Stimulated activated naive CD8-positive, alpha-beta T cell treated with anti-CD3 and anti-CD28 coated beads, Interleukin-15, amount 100 ng/mL, for 72 hours (primary cell): ENCODE measurements at places on chromosomes 5 and 9.

GRCh38 chr9:113186137-113186755 lies 34.8 kb downstream of the FKBP15 start:
- no peak for DNase-seq

- DNase-seq: no peak
Measured at GRCh38 chr5:124698770-124699169, 47.7 kb downstream of the ZNF608 start.

DNA sequence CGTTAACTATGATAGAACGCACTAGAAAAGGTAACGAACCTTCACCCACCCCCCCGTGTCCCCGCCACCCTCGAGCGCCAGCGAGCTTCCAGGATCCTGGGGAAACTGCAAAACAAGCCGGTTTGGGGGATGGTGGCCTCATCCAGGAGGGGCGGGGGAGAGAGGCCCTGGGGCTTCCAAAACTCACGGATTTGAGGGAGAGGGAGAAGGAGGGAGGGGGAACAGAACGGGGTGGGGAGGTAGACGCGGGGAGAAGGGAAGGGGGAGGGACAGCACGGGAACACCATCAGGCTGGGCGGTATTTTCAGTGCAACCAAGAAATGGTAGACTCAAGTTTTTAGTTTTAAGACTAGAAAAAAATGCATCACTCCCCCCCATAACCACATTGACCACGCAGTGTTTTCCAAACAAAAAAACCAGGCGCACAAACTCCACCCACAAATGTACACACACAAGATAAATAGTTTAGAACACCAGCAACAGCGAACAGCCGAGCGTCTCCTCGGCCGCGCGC lies 1.4 kb downstream of the NRARP start:
- no peak for DNase-seq

DNA sequence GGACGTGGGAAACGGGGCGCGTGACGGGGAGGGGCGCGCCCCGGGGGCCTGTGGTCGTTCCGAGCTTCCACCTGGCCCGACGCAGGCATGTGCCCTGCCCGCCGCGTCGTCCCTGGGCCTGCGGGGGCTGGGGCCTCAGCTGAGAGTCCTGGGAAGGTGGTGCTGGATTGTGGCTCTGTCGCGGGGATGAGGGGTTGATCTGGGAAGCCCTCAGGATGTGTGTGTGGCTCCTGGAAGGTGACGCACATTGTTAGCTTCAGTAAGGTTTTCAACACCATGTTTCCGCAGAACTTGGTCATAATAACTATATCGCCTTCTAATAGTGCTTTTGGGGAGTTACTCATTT lies 589.1 kb downstream of the MTRR start:
- DNase-seq: peak; percentile 11

DNA sequence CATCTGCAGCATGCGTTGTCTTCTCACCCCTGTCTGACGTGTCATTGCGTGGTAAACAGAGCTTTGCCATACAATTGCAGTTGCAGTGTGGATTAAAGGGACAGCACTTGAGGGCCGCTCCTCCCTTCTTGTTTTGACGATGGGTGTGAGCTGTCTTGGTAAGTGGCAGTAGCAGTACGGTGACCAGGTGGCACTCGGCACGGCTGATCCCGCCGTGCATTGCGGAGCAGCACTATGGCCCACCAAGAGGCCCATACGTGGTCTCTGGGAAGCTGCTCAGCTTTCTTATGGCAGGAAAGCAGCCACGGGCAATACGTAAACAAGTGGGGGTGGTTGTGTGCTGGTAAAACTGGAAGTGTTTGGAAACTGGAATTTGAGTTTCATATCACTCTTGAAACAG lies 25.1 kb downstream of the EHMT1 start:
- no peak for DNase-seq

- peak; percentile 18 for DNase-seq
Measured at GRCh38 chr5:157109744-157110143, 900 bp upstream of the HAVCR2 start.

GRCh38 chr5:140287801-140288521 lies 14.9 kb downstream of the PFDN1 start:
- no peak for DNase-seq

DNA sequence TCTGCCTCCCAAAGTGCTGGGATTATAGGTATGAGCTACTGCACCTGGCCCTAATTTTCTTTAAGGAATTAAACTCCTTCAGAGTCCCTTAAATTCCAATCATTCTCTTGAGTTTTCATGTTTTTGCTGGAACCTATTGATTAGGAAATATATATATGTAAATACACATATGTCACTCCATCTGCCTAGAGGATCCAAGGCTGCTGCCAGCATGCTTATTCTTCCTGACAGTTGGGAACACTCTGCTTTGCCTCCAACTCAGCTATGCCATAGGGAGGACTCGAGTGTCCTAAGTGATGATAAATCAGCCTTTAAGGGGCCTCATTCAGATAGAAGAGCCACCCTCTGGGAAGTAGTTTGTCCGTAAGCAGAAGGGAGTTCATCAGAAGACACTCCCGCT lies 21.8 kb downstream of the MFAP3 start:
- no peak for DNase-seq

DNA sequence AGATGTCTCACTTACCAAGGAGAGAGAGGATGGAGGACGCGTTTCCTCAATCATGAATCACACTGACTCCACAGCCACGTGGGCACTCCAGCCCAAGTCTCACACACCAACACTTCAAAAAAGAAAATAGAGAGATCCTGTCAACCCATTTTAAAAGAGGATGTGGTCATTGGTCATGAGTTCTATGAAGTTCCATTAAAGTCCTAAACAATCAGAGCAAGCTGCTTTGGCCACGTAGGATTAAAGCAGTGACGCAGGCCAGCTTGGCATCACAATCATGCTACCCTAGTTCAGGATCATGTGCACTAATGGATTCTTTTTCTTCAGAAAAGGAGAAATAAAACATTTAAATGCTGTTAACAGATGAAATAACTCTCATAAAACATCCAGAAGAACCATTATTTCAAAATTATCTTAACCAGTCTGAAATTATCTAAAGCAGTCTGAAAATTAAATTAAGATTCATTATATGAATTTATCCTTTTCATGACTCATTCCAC lies 108.1 kb downstream of the SEMA5A start:
- DNase-seq: no peak

DNA sequence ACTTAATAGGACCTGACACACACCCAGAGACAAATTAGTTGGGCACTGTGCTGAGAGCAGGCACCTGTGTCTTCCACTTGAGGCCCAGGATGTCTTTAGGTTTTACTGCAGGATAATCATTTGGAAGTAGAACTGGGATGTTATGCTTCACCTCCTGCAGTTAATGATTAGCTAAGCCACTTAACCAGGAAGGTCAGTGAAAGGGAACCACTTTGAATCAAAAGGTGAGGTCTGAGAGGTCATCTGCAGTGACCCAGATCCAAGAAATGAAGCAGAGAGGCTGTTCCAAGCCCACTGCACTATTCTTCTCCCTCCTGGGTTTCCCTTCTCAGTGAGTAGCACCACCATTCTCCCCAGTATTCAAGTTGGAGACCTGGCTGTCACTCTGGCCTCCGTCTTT lies 110.5 kb downstream of the SNX18 start:
- no peak for DNase-seq

- no peak for DNase-seq
Measured at GRCh38 chr9:93493949-93494348, 40.6 kb upstream of the FAM120AOS start.

GRCh38 chr5:93006915-93007314 lies 574.1 kb downstream of the NR2F1-AS1 start:
- DNase-seq: no peak

DNA sequence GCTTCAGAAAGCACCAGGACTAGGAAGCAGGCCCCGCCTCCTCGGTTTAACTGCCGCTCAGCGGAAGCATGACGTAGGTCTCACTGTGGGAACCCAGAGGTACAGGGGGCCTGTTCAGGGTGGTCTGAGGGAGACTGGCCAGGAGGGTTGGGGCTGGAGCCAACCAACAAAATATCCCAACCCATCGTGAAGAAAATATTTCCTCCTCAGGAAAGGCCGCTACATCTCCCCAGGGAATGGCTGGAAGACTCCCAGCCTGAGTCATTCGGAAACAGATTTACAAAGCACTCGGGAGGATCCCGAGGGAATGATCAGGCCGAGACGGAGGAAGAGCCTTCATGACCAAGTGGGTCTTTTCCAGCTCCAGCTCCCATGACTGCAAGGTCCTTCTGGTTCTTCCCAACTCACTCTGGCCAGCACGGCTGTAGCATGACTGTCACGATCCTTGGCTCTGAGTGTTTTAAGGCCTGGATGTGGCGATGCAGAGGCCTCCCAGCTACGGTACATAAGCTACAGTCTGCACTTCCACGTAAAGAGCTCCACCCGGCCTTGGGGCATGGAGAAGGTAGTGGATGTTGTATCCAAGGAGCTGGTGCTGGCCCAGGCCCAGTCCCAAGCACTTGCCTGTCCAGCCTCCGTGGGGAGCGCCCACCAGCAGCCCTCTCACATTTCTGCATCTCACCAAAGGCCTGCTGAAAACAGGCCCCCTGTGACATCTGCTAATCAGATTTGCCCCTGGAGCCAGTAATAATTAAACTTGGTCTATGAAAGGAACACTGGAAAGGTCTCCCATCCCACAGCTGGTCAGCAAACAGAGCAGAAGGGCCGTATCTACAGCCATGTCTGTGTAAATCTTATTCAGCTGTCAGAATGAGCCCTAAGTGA lies 100.6 kb downstream of the LHFPL2 start:
- DNase-seq: no peak

- DNase-seq: no peak
Measured at GRCh38 chr5:24904981-24905517, 260.3 kb upstream of the CDH10 start.

DNA sequence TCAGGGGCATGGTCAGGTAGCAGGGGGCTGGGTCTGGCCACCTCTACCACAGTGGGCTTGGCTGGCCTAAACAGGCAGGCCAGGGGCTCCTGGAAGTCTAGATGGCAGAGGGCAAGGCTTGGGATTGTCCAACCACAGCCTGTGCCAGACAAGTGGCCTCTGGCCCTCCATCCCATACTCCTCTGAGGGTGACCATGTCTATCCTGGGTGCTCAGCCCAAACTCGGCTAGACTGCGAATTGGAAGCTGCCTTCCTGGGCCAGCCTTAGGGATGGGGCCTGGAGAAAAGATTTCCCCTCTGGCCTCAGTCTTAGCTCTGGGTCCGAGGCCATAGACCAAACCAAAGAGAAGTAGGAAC lies 110.5 kb downstream of the PHF2 start:
- no peak for DNase-seq

- DNase-seq: no peak
Measured at GRCh38 chr9:112194969-112195431, 19.9 kb upstream of the SUSD1 start.

DNA sequence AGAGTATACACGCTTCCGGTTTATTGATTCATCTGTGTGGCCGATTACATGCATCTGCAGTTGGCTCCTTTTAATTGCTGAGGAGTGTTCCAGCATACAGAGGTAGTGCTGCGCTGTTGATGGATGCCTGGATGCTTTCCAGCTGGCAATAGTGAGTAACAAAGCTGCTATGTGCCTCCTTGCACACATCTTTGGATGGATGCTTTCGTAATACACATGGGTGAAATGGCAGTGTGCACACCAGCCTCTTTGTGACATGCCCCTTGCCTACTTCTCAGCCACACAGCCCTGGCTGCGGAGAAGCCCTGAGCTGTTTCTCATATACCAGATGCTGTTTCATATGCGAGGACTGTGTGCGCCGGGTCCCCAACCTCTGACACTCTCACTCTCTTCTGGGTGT lies 151.0 kb downstream of the GADD45G start:
- DNase-seq: no peak

GRCh38 chr9:130927995-130928900 lies 10.8 kb downstream of the FIBCD1 start:
- no peak for DNase-seq
